ENCODE measurements at places on chromosomes 3 and 15.

DNA sequence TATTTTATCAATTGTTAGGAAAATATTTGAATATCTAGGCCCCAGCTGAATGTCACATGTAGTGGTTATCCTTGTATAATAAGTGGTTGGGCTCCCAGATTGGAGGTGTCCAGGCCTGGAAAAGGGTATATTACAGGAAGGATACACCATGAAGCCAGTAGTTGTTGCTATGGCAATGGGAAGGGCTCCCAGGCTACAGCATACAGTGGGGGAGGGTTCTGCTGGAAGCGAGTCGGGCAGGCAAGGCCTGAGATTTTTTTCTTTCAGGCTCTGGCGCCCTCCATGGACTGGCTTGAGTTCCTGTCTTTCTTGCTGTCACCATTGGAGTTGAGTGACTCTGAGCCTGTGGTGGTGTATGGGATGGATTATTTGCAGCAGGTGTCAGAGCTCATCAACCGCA, 8.9 kb downstream of the ECE2 start:
- DNase-seq, result peak; percentile 88

- DNase-seq, result peak; percentile 69
Observed at GRCh38 chr15:25391971-25392721, 46.7 kb downstream of the UBE3A start.

- no peak for DNase-seq
Observed at GRCh38 chr3:62532796-62533195, 159.4 kb upstream of the FEZF2 start.

DNA sequence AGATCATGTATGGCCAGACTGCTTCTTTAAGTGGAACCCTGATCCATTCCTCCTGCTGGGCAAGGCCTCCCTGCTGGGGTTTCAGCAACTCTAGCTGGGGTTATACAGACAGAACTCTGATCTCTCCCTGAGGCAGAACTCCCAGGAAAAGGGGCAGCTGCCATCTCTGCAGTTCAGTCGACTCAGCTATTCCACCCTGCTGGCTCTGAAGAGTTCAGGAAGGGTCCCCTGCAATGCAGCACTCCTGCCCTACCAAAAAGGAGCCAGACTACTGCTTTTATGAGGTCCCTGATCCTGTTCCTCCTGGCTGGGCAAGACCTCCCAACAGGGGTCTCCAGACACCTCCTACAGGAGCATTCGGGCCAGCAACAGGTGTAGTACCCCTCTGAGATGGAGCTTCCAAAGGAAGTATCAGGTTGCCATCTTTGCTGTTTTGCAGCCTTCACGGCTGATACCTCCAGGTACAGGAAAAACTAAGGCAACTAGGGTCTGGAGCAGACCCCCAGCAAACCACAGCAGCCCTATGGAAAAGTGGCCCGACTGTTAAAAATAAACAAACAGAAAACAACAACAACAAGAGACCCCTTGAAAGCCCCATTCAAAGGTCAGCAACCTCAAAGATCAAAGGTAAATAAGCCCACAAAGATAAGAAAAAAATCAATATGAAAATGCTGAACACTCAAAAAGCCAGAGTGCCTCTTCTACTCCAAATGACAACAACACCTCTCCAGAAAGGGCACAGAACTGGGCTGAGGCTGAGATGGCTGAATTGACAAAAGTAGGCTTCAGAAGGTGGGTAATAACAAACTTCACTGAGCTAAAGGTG, 14.2 kb upstream of the CP start:
- DNase-seq, result no peak

- DNase-seq, result peak; percentile 89
Observed at GRCh38 chr3:186425788-186426730, 64.0 kb upstream of the DGKG start.

- no peak for DNase-seq
Observed at GRCh38 chr15:32852017-32852416, 134.2 kb downstream of the GREM1 start.

- peak; percentile 56 for DNase-seq
Observed at GRCh38 chr3:83877910-83878309, 1080.9 kb upstream of the CADM2 start.

GRCh38 chr3:45538641-45538986, 55.9 kb upstream of the LIMD1 start:
- no peak for DNase-seq

- no peak for DNase-seq
Observed at GRCh38 chr3:98361289-98361688, 7.6 kb downstream of the OR5K4 start.

DNA sequence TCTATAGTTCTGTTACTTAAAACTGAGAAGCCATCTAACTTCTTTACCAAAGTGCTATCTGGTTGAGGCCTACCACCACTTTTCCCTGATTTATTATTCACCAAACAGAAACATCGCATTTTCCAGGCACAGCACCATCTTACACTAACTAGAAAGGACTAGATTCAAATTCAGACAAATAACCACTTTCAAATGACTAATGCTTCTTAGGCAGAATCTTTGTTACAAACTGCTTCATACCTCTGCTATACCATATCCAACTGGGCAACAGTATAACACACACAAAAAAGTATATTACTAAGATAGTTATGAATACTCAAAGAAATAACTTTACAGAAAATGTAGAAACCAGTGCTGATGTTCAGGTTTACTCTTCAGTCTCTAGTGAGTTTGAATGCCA, 16.6 kb downstream of the DLG1 start:
- DNase-seq, result no peak

DNA sequence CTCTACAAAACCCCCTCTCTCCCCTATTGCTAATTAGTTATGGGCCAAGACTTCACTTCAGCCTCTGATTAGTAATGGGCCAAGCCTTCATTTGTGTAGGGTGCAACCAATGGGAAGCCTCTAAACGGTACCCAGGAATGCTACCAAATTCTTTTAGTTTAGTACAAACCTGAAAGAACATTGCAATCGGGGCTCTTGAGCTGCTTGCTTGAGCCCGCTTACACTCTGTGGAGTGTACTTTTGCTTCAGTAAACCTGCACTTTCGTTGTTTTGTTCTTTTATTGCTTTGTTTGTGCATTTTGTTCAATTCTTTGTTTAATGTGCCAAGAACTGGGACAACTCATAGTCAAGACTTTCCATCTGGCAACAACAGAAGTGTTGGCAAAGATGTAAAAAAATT, 26.2 kb downstream of the DNAAF4 start:
- no peak for DNase-seq

DNA sequence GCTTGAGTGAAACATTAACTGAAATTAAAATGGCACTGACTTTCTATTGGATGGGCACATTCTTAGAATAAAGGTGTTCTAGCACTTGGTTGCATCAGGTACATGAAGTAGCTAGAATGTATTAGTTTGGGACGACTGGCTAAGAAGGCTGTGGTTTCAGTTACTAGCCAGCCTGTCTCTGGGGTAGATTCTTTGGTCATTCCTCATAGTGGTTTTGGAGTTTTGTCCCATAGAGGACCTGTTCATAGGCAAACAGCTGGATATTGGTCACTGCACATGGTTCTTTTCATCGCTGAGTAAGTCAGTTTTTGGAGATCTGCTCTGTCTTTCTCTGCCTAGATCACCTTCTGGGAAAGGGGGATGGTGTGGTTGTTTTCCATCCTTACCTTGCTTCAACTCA, 55.3 kb downstream of the ADAMTSL3 start:
- DNase-seq, result peak; percentile 33

GRCh38 chr3:176167272-176167671, 1030.0 kb downstream of the TBL1XR1 start:
- no peak for DNase-seq

GRCh38 chr3:171257251-171258203, 202.7 kb downstream of the TNIK start:
- peak; percentile 31 for DNase-seq

GRCh38 chr3:27201492-27201891, 167.7 kb downstream of the NEK10 start:
- DNase-seq, result no peak

GRCh38 chr3:42743204-42743995, 29.7 kb downstream of the CCDC13 start:
- no peak for DNase-seq

GRCh38 chr3:125460233-125460632, 59.8 kb downstream of the SNX4 start:
- no peak for DNase-seq

GRCh38 chr15:89002281-89002761, 85.9 kb upstream of the ABHD2 start:
- peak; percentile 80 for DNase-seq

- no peak for DNase-seq
Observed at GRCh38 chr3:107992976-107993684, 97.7 kb downstream of the CD47 start.

DNA sequence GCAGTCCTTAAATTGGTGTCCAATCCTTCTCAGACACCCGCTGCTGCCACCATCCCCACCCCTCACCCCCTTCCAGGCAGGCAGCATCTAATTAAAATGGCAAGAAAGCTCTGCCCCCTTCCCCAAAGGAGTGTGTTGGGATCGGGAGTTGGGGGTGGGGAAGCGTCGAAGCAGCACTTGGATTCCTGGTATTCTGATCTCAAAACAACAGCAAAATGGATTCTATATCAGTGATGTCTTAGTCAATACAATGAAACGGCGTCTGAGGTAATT, 1.4 kb downstream of the TNIK start:
- no peak for DNase-seq

- peak; percentile 92 for DNase-seq
Observed at GRCh38 chr3:30625541-30626438, 19.4 kb downstream of the TGFBR2 start.

DNA sequence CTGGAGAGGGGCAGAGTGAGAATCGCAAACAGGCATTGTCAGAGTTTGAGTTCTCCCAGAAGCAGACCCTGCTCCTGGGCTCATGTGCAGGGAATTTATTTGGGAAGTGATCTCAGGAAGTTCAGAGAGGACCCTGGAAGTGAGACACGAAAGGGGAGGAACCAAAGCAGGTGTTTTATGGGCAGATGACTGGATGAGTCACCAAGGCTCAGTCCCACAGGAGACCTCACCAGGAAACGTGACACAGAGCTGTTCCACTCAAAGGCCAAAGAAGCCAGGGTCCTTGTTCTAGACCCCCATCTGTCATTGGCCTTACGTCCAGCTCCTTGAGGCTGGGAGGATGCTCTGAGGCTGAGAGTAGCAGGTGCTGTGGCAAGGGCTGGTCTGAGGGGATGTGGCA, 43.4 kb upstream of the SEC22A start:
- no peak for DNase-seq

GRCh38 chr3:17290894-17291293, 406.1 kb downstream of the PLCL2 start:
- DNase-seq, result no peak

DNA sequence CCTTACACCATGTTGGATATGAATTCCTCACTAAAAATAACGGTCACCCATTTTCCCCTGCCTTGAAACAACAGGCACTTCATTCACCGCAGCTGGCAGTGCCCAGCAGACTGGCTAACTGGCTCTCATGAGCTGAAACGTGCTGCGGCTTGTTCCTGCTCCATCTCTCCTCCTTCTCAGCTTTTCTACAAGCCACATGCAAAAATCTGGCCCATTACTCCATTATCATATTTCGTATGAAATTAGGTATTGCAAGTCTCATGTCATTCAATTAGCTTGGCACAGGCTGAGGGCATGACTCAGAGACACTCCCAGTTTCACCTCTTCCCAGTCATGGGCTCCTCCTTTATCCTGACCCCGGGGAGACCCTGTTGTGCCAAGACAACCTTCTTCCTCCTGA, 60.0 kb downstream of the MAGEF1 start:
- DNase-seq, result no peak

- no peak for DNase-seq
Observed at GRCh38 chr3:46852839-46853355, 10.3 kb downstream of the MYL3 start.

- peak; percentile 87 for DNase-seq
Observed at GRCh38 chr3:23959135-23959900, 14.2 kb downstream of the NR1D2 start.

DNA sequence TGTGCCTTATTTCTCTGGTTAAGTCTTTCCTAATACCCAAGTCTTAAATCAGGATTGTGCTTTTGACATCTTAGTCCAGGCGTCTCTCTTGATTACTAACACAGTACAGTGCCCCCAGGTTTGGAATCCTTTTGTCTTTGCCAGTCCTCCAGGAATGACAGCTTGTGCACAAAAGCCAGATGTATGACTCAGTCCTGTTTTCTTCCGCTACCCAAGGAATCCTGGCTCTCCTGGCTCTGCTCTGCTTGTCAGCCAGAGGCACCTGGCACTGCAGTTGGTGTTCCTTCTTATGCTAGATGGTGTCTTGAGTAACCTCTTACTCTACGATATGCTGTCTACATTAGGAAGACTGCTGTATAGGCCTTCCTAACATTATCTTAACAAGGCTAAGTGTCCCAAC, 728.2 kb upstream of the NECTIN3 start:
- DNase-seq, result peak; percentile 40

GRCh38 chr15:37101980-37102304, 1.6 kb upstream of the MEIS2 start:
- peak; percentile 43 for DNase-seq

Measured in choroid plexus epithelial cell (primary cell).